Right ventricle myocardium inferior (tissue), 1 donor: ENCODE measurements at places on chromosomes 5 and 9.

DNA sequence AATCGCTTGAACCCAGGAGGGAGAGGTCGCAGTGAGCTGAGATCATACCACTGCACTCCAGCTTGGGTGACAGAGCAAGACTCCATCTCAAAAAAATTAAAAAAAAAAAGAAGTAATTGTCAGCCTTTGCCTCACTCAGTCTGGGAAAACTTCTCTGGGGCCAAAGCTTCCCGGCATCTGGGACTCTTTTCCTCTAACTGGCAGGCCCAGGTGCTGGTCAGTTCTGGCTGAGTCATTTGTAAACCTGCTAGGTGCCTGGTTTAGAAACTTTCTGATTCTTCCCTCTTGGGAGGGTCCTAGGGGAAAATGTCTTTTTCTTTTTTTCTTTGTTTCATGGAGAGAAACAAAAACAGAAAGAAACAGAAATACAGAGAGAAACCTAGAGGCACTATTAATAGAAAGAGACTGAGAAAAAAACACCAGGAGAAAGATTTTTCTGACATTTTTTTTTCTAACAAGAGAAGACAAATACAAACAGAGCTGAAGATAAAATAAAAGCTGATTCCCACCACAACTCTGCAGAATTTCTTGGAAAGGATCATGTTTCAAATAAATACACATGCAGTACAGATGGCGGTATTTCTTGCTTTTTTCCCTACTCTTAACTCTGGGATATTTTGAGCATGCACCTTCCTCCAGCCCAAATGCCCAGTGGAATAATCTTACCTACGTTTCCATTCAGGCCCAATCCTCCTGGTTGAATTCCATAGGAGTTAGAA lies 22.1 kb upstream of the UBAP2 start:
- no peak for DNase-seq

- no peak for DNase-seq
Measured at GRCh38 chr5:111673891-111674626, 82.9 kb downstream of the NREP start.

- DNase-seq, result no peak
Measured at GRCh38 chr5:39500551-39501175, 75.9 kb upstream of the DAB2 start.

DNA sequence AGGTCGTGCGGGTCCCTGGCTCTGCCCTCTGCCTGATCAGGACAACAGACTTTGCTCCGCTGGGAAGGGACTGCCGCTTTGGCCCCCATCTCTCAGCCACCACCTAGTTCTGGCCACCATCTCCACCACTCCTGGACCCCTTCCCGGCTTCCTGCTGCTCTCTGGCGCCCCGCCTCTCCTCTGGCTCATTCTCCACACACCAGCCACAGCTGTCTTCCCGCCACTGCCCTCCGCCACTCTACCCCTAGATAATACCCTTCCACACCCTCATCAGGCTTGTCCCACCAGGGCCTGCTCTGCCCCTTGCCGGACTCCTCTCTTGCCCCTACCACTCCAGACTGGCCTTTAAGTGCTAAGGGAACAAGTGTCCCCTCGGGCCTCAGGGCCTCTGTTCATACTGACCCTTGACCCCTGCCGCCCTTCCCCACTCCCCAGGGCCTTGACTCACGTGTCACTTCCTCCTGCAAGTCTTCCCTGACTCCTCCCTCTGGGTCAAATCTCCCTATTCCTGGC lies 3.0 kb upstream of the CDX1 start:
- DNase-seq, result peak; percentile 88

- DNase-seq, result no peak
Measured at GRCh38 chr9:110261632-110262031, 5.3 kb upstream of the TXN start.

DNA sequence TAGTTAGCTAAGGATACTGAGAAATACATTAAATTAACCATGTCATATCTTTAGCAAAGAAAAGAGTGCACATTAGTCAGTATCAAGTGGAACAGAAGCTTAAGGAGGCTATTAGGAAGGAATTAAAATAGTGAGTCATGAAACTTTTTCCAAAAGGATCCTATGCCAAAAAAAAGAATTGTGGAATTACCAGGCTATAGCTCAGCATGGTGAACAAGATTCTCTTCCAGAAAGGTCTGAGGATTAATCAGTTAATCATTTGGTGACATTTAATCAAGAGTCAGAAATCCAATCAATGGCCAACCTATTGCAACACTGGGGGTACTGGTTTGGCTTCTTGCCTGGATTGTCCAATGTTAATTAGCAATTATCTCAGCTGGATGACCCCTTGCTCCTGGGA lies 244.5 kb upstream of the NMUR2 start:
- DNase-seq, result no peak

- no peak for DNase-seq
Measured at GRCh38 chr9:113403646-113404045, 2.6 kb upstream of the ALAD start.

DNA sequence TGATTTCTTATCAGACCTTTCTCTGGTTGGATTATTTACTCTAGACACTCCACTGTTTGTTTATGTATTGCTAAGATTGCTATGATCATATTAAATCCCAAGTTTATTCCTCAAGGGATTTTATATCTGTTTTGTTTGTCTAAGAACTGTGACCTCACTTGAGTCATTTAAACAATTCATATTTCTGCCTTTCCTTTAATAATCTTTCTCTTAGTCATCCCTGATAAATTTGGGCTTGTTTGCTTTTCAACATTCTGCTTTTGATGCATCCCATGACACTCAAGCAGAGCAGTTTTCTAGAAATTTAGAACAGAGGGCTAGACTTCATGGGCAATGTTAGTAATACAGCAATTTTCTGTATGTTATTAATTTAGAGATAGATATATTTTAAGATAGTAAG lies 231.6 kb upstream of the TNC start:
- no peak for DNase-seq

GRCh38 chr9:34125681-34126206 lies 754 bp downstream of the DCAF12 start:
- no peak for DNase-seq

DNA sequence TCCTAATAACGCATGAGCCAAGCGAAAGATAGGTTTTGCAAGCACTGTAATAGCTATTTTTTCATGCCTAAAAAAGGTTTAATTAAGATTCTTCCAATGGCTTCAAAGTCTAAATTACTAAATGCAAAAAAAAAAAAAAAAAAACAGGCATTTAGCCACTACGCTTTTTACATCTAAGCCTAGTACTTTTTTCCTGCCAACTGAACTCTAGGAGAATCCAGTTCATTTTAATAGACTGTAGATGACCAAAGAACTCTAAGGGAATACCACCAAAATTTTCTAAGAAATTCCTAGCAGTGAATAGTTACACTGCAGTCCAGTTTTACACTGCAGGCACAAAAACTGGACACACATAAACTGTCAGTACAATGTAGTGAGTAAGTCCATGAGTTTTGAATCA lies 9.8 kb downstream of the DIAPH1 start:
- no peak for DNase-seq

- DNase-seq, result no peak
Measured at GRCh38 chr5:122156724-122157325, 27.5 kb downstream of the ZNF474 start.

GRCh38 chr5:93359960-93360305 lies 221.1 kb downstream of the NR2F1-AS1 start:
- no peak for DNase-seq

DNA sequence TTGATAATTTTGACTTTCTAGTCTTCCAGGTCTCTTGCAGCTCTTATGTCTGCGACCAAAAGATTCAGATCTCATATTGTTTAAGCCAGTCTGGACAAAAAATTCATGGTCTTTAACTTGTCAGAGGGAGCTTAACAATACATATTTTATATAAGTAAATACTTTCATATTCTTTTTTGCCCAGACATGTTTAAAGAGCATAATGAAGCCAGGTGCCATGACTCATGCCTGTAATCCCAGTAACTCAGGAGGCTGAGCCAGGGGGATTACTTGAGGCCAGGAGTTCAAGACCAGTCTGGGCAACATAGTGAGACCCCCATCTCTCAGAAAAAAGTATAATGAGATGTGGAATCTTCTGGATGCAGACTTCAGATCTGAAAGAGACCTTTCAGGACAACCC lies 69.8 kb downstream of the JMY start:
- DNase-seq, result no peak

- DNase-seq, result no peak
Measured at GRCh38 chr5:90982576-90982975, 400.5 kb downstream of the ARRDC3 start.

DNA sequence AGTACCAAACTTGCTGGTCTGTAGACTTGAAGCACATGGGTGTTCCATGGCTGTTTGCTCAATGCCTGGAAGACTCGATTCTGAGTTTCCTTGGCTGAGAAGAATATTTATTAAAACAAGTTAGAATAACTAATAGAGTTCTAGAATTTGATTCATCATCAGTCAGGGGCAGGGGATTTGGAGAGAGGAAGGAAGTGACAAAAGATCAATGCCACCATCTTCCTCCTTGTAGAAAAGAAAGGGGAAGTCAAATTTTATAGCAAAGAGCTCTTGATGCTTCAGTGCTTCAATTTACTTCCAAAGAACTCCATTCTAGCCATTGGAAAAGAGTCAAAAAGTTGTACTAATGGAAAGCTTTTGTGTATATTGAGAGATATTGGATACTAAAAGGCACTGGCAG lies 236.3 kb downstream of the MCTP1 start:
- no peak for DNase-seq

GRCh38 chr5:112163435-112163834 lies 255.6 kb downstream of the EPB41L4A start:
- DNase-seq, result no peak

GRCh38 chr5:33964132-33964700 lies 20.3 kb downstream of the SLC45A2 start:
- DNase-seq, result no peak

DNA sequence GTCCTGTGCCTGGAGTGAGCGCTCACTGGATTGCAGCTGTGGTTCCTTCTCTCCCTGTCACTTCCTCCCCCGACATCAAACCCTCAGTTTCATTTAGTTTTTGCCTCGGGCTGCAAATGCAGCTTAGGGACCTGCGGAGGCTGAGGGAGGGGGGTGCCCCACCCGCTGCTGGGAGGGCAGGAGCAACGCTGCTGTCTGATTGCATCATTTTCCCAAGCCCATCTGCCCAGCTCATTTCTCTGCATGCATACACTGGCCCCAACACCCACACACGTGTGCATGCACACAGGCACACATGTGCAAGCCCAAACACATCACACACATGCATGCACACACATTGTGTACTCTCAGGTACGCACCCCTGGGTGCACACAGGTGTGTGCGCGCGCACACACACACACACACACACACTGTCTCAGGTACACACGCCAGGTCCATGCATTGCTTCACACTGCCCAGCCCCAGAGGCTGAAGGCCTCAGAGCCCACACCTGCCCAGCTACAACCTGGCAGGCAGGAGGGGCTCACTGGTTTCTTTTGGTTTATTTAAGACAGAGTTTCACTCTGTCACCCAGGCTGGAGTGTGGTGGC lies 3.4 kb downstream of the ASS1 start:
- peak; percentile 32 for DNase-seq

GRCh38 chr5:116032094-116032517 lies at the start of gene ARL14EPL:
Gene ARL14EPL, plus strand, starts transcription at chr5:116032472. Its CDS starts 18,994 bp downstream, at chr5:116051466.
- no peak for DNase-seq

GRCh38 chr9:81724242-81724889 lies 35.0 kb upstream of the TLE1 start:
- no peak for DNase-seq

DNA sequence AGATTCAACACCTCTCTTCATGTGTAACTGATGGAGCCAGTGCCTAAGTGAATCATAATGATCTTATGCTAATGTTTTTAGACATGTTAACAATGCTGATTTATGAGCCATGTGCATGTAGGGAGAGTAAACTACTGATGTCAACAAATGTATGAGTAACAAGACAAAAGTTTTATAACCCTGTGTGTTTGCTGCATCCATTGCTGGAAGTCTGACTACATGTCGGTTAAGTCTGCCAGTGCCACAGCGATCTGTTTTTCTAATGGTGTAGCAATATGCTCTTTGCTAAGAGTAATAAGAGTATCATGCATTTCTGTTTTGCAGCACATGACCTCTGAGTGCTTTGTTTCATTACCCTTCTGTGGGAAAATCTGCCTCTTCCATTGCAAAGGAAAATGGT lies 26.4 kb upstream of the TMOD1 start:
- DNase-seq, result no peak

GRCh38 chr9:4689687-4690104 lies 10.3 kb downstream of the CDC37L1 start:
- DNase-seq, result no peak

DNA sequence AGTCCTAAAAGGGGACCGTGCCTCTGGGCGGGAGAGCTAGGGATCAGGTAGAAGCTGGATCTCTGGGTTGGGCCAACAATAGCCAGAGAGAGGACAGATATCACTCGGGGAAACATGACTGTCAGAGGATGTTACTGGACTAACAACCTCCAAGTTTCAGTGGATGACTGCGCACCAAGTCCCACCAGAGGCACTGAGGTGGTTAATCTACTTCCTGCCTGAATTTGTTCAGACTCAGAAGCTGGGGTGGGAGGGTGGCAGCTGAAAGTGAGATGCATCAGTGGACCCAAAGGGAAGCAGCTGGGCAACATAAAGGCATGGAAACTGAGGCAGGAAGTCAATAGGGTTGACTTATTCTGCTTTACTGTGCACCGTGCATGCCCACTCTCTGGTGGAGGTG lies 130.1 kb upstream of the SLC44A1 start:
- no peak for DNase-seq

DNA sequence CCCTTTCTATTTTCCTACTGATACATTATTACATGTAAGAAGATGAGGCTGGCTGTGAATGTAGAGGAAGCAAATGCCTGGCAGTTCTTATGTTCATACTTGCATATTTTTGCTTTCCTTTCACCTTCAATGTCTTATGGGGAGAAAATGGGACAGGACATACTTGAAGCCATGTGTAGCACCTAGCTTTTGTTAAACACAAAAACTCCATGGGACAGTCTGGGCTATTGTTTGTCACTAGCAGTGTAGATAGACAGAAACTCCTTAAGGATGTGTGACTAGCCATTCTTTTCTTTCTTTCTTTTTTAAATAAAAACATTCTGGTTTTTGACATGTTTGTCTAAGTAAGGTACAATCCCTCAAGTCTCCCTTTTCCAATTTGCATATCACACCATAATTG lies 122.7 kb downstream of the ARL15 start:
- no peak for DNase-seq

DNA sequence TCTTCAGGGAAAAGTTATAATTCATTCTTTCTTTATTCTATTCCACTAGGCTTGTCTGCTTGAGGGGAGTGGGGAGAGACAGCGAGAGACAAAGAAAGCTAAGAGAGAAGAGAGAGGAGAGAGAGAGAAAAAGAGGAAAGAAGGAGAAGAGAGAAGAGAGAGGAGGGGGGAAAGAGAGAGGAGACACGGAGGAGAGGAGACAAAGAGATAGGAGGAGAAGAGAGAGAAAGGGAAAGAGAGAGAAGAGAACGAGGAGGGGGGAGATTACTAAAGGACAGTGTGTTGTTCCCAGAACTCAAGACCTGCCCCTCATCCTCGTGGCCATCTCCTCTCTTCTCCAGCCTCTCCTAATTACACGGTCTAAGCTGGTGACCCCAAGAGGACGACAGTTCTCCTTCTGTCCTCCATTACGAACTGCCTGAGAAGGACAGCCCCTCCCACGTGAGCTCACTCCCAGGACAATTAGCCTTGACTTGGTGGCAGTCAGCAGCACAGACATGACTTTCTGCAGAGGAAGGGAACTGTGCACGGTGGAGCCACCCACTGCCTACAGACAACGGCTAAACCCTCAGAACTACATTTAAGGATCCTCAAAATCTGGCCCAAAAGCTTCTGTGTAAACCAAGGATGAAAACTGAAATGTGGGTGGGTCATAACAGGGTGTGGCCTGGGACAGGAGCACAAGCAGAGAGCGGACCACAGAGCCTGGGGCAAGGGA lies 99.1 kb downstream of the COL23A1 start:
- DNase-seq, result no peak
